Neuronal stem cell (in vitro differentiated cells): ENCODE measurements at places on chromosomes 5 and 9.

DNA sequence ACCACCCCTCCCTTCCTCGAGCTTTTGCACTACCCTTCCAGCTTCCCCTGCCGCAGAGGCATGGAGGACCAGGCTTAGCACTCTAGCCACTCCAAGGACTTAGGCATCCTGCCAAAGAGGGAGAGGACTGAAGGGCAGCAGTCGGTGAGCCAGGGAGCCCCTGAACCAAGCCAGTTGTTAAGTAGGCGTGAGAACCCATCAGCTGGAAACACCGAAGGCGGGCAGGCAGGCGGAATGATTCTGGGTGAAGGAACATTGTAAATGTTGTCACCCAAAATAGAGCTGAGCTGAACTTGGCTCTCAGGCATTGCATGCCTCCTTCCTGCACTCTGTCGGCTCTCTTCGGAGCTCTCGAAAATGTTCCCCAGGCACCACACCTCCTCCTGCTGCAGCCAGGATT lies 42.8 kb downstream of the NRG2 start:
- DNase-seq, result no peak

DNA sequence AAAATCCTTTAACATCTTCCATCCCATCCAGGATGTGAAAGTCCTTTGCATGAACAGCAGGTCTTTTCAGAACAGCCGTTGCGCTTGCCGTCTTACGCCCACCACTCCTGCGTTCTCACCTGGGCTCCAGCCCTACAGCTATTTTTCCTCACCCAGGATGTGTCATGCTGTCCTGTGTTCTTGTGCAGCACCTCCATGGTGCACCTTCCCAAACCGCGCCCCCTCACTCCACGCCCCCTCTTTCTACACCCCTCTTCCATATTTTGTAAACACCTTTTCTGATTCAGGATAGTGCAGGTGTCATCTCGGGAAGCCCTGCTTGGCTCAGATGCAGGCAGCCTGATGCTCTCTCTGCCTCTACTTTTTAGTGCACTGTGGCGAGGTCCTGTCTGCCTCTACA lies 18.4 kb downstream of the CAMK4 start:
- no peak for DNase-seq

DNA sequence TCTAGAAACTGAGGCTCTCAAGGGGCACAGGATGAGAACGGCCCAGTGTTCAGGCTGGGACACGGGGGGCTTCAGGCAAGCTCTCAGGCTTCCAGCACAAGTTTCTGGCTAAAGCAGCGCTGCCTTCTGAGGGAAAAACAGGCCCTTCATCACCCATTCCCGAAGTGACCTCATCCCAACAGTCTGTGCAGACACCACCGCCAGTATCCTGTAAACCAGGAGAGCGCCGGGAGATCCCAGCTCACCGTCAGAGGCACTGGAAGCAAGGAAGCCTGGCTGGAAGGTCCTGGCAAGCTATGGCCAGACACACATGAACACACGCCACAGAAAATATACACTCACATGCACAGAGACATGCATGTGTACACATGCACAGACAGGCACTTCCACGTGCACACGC lies 8.8 kb downstream of the SLC12A7 start:
- DNase-seq, result no peak

- no peak for DNase-seq
These were observed 94.9 kb downstream of the PCDH1 start for GRCh38 chr5:141783005-141783946.

DNA sequence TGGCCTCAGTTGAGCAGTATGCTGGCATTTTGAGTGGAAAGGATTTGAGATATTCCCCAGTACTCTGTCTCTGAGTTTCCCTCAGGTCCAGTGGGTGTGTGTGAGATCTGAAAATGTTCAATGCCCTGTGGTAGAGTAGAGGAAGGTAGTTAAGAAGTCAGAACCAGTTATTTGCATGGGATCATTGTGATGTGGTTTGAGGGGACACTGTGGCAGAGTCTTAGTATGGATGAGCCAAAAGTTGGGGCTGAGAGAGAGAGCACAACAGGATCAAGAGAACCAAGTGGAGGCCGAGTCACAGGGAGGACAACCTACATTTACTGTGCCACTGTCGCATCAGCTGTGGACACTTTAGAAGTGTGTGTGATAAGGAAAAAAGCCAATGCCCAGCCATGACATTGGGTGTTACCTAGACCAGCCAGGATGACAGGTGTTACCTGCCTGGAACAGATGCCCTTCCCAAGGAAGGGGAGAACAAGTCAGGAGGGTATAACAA lies 128.9 kb upstream of the IL12B start:
- no peak for DNase-seq

- no peak for DNase-seq
These were observed 58.0 kb downstream of the ANKRD33B start for GRCh38 chr5:10621832-10622231.

GRCh38 chr5:98031926-98032325 lies 741.5 kb upstream of the RGMB start:
- DNase-seq, result no peak

GRCh38 chr5:74993743-74994142 lies 58.6 kb downstream of the GCNT4 start:
- no peak for DNase-seq

DNA sequence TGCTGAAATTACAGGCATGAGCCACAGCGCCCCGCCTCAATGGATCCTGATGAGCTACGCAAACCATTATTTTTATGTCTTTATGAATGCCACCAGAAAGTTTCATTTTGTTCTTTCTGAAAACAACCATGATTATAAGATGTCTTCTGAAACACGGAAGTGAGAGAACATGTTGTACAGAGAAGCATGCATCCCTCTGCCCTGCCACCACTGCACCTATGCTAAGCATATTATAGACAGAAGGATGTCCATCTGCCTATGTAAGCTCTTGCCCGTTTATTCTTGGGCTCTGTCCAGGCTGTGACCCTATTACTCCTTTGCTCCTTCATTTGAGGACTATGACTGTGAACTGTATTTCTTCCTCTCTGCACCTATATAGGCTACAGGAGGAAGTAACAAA lies 74.3 kb downstream of the GRAMD2B start:
- no peak for DNase-seq

GRCh38 chr5:168295574-168296201 lies 4.2 kb downstream of the WWC1 start:
- DNase-seq, result peak; percentile 70

DNA sequence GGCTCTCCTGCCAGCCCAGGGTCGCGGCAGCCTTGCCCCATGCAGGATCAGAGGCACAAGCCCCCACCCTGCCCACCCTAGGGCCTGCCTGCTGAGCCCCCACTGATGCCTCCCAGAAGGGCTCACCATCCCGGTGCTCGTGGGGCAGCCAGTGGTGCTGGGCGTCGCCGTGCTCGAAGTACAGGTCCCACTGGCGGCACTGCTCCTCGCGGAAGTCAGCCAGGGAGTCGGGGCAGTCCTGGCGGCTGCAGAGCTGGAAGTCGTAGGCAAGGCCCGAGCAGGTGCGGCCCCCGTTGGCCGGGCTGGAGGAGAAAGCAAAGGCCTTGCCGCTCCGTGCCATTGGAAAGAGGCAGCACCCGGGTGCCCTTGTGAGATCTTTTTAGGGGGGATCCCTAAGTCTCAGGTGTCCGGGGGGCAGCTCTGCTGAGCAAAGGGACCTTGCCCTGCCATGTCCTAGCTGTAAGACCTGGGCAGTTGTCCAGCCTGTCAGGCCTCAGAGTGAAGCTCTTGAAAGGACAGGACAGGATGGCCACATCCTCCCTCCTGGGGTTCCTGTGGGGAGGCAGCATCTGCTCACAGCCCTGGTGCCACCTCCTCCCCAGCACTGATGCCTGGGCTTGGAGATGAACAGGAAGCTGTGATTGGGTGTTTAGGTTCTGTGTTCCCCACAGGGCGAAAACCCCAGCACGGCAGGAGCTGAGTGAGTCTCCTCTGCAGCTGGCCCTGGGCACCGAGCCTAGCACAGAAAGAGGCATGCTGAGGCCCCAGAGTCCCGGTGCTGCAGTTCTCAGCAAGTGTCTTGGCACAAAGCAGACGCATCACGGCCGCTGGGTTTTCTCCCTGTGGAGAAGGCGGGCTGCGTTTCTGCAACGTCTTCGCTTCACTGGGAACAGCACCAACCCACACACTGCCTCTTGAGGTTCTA lies 77.7 kb downstream of the ZNF354C start:
- DNase-seq, result no peak

- no peak for DNase-seq
These were observed 540.8 kb downstream of the BNC2 start for GRCh38 chr9:16329671-16330113.

- no peak for DNase-seq
These were observed 483 bp upstream of the PLPP6 start for GRCh38 chr9:4661611-4662010.

GRCh38 chr5:162243651-162244050 lies 176.1 kb downstream of the GABRG2 start:
- DNase-seq, result no peak

- DNase-seq, result no peak
These were observed 247.2 kb downstream of the NTRK2 start for GRCh38 chr9:84916769-84917168.

DNA sequence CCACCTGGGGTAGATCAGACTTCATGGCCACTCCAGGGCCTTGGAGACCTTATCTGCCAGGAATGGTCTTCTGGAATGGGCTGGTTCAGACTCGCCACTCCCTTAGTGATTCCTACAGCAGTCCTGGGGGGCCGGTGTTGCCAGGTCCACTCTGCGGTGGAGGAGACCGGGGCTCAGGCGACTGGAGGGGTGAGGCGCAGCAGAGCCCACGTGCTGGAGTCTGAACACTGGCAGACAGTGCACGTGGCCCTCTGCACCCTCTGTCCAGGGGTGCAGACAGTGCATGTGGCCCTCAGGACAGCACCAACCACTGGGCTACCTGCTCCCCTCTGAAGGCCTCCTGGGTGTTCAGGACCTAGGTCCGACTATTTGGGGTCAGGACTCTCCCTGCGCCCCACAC lies 94.8 kb upstream of the PHYKPL start:
- DNase-seq, result no peak

DNA sequence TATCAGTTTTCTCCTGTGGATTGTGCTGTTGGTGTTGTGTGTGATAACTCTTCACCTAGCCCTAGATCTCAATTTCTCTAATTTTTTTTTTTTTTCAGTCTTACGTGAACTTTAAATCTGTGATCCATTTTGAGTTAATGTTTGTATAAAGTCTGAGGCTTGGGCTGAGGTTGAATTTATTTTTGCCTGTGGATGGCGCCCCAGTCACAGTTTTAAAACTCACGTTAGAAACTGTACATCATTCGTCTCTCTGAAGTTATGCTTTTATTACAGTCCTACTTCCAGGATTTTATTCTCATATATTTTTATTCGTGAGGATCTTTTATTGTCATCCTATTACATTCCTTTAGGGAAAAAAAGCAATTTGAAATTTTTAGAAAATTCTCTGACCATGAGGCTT lies 103.1 kb downstream of the EHMT1 start:
- DNase-seq, result no peak

GRCh38 chr9:113941056-113941455 lies 64.9 kb downstream of the ZNF618 start:
- no peak for DNase-seq

- no peak for DNase-seq
These were observed 79.0 kb upstream of the RETREG1 start for GRCh38 chr5:16695779-16696178.

DNA sequence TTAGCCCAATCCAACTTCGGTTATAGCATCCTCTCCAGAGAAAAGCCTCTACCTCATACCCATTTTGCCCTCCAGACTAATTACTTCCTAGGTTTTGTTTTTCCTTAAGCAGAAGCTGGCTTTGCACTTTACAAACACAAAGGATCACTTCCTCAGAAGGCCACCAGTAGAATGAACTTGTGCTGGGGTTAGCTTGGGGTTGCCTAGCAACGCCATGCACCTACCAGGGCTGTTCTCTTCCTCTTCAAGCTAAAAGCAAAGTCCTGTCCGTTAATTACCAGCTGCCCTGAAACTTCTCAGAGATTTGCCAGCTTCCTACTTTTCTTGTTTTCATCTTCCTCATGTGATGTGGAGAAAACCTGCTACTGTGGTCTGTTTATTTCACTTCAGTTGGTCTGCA lies 132.0 kb upstream of the WWC1 start:
- no peak for DNase-seq

DNA sequence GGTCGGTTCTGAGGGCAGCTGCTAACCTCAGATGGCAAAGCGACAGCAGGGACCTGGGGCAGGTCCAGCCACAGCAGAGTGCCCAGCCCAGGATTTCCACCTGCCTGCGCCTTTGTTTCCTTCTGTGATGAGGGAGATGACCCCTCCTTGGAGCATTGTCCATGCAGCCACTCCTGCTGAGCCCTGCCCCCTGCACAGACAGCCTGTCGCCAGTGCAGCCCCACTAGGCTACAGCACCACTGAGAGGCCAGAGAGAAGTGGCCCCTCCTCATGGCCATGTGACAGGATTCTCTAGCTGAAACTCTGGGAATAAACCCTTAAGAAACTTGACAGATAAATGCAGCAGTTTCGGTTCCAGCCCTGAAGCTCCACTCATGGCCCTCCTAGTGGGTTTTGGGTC lies 10.5 kb upstream of the MRNIP start:
- DNase-seq, result no peak

- no peak for DNase-seq
These were observed 502.3 kb downstream of the DIRAS2 start for GRCh38 chr9:90140131-90140818.
